ENCODE measurements at places on chromosomes 1 and 21.

DNA sequence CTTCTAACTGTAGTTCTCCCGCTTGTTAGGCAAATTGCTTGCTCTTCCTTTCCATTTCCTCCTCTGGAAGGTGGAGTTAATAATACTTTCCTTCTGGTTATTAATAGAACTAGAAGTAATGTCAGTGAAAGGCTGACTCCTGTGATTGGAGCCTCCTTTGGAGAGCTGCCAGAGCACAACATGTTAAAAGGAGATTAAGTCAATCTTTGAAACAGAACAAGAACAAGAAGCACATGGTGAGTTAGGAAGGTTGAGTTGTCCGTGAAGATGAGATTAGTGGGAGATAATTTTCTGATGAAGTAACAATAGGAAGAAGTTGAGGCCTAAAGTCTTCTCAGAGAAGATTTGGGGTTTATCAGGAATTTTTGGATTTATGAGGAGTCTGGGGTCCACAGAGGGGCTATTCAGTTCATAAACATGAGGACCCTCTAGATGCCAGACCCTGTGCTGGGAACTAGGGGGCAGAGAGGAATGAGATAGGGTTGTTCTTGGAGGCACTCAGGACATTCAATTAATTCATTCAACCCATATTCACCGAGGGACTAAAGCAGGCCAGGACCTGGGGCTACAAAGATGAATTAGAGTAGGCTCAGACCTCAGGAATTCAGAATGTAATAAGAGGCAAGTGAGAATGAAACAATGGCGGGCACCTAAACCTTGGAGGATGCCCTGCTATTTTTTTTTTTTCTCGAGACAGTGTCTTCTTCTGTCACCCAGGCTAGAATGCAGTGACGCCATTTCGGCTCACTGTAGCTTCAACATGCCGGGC, 40.7 kb upstream of the DHCR24 start:
- DNase-seq, result no peak

- DNase-seq, result no peak
These were observed 127.0 kb downstream of the NME7 start for GRCh38 chr1:169240449-169241232.

GRCh38 chr1:220222939-220223338, 49.3 kb downstream of the RAB3GAP2 start:
- no peak for DNase-seq

GRCh38 chr1:162210196-162210595, 140.7 kb downstream of the NOS1AP start:
- DNase-seq, result no peak

DNA sequence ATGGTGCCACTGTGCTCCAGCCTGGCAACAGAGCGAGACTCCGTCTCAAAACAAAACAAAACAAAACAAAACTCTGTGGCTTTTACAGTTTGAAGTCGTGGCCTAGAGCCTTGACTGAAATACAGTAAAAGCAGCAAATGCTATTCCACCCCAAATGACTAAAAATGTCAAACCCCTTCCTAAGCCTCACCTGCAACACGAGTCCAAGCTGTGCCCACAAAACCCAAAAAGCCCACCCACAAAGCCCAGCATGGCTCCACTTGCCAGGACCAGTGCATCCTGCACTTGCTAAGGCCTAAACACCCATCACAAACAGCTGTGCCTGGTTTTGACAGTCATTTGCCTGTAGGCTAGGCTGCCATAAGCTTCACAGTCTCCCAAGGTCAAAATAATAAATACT, 21.3 kb downstream of the VAV3 start:
- no peak for DNase-seq

- DNase-seq, result no peak
These were observed 124.6 kb downstream of the ZC3H11B start for GRCh38 chr1:219488275-219488674.

- DNase-seq, result no peak
These were observed 122.3 kb downstream of the DISC1 start for GRCh38 chr1:231748760-231749415.

DNA sequence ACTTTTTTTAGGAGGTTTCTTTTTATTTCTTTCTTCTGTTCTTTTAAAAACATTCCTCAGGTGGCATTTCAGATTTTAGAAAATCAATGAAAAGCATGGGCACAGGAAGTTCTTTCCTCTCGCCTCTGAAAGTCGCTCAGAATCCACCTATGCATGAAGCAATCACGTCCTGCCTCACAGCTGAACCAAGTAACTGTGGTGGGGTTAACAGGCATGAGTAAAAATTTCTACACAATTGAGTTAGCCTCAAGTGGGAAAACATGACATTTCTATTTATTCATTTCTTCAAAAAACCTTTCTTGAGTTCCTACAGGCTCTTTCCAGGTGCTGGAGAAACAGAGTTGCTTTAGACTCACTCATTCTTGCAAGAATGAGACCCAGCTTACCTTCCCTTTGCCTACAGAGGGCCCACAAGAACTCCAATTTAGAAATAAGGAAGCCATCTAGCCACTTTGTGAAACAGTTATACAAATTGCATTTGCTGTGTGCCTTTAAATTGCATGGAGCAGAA, 508.9 kb upstream of the PKN2 start:
- DNase-seq, result no peak

DNA sequence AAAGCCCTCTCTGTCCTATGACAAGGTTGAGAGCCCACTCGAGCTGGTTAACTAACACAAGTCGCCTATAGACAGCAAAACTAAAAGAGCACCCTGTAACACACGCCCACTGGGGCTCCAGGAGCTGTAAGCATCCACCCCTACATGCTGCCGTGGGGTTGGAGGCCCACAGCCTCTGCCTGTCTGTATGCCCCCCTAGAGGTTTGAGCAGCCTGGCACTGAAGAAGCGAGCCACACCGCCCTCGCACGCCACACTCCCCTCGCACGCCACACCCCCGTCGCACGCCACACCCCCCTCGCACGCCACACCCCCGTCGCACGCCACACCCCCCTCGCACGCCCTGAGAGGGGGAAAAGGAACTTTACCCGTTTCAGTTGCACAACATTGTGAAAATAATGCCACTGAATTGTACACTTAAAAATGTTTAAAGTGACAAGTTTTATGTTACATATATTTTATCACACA, 13.2 kb upstream of the HMGCL start:
- DNase-seq, result peak; percentile 69

GRCh38 chr1:182181167-182181572, 119.7 kb upstream of the ZNF648 start:
- no peak for DNase-seq

- no peak for DNase-seq
These were observed 107.7 kb downstream of the POU2F1 start for GRCh38 chr1:167328306-167328815.

DNA sequence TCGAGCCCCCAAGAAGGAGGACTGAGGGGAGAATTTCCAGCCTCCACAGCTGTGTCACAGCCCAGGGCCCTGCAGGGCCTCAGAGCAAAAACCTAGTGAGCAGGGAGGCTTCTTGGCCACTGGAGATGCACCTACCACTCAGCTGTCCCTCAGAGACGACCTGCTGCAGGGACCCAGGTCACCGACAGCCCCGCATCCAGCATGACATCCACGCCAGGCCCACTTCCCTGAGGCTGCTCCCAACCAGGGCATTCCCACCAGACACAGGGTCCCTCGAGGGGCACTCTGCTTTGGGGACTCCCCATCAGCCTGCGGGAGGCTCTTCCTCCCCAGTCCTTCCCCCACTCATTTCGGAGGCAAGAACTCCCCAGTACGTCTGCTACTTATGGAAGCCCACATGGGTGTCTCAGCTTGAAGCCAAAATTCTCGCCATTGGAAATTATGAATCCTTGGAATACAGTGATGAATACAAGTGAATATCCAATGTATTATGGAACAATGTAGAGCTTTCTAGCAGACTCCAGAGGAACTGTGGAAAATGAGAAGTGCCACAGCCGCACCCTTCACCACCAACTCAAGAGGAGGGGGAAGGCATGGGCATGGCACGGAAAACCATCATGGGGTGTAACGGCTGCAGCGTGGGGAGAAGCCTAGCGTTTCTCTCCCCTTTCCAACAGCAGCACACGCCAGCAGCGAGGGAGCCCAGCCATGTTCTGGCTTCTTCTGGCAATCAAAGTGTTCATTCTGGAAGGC, 6.9 kb downstream of the TFF3 start:
- DNase-seq, result no peak

GRCh38 chr1:223212441-223212840, 69.4 kb upstream of the TLR5 start:
- no peak for DNase-seq

GRCh38 chr1:168673974-168674683, 54.9 kb downstream of the DPT start:
- DNase-seq, result no peak

DNA sequence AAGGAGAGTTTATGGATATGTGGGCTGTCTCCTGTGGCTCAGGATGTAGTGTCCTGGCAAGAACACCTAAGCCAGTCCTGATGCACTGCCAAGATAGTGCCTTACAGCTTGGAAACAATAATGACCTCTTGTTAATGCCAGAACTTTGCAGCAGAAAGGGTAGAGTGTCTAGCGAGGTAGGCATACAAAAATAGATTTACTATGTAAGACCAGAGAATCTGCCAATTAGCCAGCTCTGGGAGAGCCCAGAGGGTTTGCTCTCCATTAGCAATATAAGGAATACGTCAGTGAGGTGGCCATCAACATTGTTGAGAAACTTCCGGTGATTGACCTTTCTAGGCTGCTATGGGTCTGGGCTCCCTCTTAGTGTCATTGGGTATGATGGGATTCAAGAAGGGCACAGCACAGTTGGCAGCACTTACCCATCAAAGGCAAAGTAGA, 178.5 kb upstream of the GALNT2 start:
- DNase-seq, result no peak

DNA sequence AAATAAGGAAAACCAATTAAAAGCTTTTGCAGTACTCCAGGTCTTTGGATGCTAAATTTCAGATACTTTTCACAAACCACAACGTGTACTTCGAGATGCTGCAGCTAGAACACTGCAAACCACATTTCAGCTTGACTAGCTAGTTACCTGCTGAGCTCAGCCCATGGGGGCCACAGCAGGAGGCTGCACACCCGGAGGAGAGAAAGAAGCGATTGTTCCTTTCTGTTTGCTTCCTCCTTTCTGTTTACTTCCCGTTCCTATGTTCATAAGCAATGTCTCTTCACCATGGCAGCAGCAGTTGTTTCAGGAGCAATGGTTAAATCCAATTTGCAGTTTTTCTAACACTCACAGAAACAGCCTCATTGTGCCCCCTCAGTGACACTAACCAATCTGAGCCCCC, 225.6 kb upstream of the FGGY start:
- no peak for DNase-seq
